Lower leg skin (tissue), 4 donors: ENCODE measurements at places on chromosomes 6 and 20. TPM values are rescaled to one million over a fixed set of nuclear protein-coding genes. Genes with fewer than 3 reads are reported as not detected.

DNA sequence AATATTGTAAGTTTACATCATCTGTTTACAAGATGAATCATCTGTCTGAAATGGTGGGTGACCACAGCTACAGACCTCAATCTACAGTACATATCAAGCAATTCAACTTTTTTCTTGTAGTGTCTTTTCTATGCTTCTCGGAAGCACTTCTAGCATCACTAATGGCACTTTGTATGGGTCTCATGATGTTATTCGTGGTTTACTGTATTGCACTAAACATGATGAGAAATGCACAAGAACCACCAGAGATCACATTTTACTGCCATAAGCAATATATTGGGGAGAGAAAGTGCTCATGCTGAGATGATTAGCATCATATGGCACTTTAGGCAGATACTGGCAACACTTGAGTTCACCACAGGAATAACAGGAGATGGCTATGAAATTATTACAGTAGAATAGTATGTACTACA is 15.4 kb upstream of the BTBD3 start:
- no peak for DNase-seq

The MAS1 gene
- total RNA-seq = not detected

GRCh38 chr20:16279320-16279719 is 293.9 kb downstream of the KIF16B start:
- no peak for DNase-seq

DNA sequence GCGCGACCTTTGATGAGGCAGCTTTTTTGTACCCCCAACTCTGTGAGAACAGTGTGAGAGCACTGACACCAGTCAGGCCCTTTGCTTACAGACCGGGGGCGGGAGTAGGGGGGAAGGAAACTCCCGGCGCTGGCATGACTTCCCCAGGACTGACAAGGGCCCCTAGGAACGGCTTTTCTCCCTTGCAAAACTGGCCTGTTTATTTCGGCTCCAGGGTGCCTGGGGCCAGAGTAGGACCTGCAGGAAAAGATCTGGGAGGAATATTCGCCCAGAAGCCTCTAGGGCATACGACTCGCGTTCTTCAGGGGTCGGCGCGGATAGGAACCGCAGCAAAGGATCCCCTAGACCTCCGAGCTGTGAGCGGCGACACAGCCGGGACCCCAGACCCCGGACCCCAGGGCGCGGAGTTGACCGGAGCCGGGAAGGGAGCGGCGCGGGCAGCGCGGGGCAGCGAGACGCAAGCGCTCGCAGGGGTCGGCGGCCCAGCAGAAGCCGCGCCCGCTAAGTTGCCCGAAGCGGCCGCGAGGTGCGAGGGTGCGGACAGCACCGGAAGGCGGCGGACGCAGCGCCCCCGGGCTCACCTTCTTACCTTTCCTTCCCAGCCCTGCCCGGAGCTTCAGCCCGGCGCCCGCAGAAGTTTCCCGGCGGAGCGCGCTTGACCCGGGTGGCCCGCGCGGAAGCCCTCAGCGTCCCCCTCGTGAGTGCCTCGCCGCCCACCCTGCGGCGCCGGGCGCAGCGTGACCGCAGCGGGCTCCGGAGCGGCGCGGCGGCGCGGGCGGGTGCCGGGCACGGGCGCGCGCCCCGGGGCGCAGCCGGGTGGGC is at the start of gene POPDC3:
Gene POPDC3, minus strand, starts transcription at position 771 of the 822 bp plus-strand sequence. CDS start 18,105 bp downstream, outside the sequence.
- DNase-seq = no peak

The VSX1 gene
- not detected for total RNA-seq

GRCh38 chr6:118776607-118777549 is 117.1 kb upstream of the ASF1A start:
- DNase-seq = peak; percentile 73

The SERAC1 gene
- total RNA-seq = 10.3 TPM

DNA sequence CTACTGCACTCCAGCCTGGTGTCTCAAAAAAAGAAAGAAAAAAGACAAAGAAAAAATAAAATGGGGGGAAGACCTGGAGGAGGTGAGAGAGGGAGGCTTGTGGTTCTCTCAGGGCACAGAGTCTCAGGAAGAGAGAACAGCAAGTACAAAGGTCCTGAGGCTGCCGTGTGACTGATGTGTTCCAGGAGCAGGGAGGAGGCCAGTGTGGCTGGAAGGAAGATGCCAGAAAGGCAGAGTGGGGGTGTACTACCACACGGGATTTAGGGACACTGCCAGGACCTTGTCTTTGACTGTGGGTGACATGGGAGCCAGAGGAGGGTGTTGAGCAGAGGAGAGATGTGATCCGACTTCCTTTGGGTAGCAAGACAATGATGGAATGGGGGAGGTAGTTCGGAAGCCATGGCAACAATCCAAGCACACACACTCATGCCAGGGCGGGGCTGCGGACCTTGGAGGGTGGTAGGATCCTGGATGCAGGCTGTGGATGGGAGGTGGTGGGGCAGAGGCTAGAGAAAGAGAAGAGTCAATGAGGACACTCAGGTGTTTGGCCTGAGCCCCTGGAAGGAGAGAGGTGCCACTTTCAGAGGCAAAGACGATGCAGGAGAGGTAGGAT is 136.4 kb upstream of the PTPN1 start:
- DNase-seq = no peak

DNA sequence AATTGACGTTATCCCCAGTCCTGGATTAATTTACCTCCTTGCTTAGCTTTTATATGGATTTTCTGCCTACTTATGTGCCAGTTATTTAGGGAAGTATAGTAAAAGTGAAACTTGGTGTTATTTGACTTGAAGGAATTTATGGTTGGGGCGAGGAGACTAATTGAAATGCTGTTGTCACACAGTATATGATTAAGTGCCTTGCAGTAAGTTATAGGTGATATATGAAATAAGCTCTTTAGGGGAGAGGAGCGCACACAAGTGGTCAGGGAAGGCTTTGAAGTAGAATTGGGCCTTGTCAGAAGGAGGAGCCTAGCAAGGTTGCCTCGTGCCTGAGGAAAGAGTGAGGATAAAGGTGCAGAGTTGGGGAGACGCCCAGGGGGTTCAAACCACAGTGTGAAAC is 20.5 kb downstream of the NCOA7 start:
- no peak for DNase-seq

DNA sequence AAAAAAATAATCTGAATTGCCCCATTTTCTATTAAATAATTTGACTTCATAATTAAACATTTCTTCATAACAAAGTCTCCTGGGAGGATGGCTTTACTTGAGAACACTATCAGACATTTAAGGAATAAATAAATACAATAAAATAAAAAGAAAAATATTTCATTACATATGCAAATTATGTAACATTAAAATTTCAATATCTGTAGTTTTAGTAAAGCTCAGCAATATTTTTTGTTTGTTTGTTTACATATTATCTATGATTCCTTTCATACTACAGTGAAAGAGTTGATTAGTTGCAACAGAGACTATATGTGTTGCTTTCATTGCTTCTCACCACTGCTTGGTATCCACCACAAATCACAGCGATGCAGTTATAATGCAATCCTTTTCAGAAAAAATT is 474.9 kb upstream of the GJE1 start:
- no peak for DNase-seq

DNA sequence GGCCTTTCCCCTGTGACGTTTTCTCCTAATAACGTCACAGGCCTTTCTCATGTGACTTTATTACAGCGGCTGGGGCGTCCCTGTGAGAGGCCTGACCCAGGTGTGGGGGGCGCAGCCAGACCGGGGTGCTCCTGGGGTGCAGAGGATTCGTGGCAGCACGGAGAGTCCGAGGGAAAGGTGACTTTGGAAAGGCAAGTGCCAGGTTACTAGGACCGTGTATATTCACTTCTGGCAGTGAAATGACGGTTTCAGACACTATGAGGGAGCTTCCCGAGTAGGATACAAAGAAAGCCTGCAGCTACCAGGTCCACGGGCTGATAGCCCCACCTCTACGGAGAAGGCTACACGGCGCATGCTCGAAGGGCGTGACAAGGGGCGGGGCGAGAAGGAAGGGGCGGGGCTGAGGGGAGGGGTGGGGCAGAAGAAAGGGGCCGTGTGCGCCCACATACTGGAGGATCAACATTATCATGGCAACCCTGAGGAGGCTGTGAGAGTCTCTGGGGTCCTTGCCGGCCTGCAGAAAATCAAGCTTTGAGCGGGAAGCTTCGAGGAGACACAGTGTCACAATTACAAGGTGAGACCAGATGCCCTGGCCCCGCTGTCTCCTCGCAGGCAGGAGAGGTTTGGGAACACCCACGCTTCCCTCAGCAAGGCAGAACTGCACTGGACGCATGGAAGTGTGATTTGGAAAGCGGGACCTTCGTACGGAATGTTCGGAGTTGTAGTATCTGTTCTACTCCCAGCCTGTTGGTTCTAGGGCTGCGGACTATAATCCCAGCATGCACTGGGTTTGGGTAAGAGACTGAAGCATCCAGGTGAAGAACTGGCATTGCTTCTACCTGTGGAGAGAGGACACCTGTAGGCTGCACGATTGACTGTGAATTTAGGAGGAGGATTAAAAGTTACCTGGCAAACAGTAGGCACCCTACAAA is 54.4 kb upstream of the ZNF337 start:
- no peak for DNase-seq

- DNase-seq = no peak
Observed at GRCh38 chr20:5835321-5835821, 85.2 kb downstream of the SHLD1 start.
